Cardiac fibroblast (primary cell): ENCODE measurements at places on chromosomes 6 and 20.
A peak's percentile ranks its signal among the peaks of the same experiment; 100 is the strongest.

DNA sequence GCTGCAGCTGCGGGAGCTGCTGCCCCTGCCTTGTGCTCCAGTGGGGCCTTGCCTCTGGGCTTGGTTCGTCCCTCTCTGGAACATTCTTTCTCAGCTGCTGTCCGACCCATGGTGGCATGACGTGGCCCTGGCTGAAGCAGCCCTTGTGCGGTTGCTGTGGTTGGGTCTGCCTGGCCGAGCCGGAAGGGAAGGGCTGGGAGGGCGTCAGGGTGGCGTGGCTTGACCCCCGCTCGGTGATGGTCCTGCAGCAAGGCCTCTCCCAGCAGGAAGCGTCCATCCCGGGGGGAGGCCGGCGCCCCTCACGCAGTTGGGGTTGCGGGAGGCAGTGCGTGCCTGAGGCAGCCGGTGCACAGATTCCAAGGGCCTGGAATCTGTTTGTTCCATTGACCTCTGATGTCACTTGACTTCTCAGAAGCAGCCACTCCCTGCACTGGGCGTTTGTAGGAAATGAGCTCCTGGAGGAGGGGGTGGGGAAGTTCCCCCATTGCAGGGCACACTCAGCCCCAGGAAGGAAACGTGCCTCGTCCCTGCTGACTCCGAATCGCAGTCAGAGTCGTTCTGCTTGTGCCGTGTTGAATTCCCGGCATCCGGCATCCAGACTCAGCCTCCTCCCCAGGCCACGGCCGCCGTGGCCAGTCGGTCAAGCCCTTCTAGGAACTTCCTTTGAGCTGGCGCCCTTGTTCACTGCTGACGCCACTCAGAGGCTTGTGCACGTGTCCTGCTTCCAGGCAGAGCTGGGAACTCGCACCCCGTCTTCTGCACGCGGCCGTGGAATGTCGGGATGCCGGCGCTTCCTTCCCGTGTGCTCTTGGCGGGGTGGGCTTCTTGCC, 9.7 kb upstream of the TNFRSF6B start:
- DNase-seq, result peak; percentile 92

GRCh38 chr20:19599200-19599599, 158.9 kb upstream of the RIN2 start:
- DNase-seq, result no peak

DNA sequence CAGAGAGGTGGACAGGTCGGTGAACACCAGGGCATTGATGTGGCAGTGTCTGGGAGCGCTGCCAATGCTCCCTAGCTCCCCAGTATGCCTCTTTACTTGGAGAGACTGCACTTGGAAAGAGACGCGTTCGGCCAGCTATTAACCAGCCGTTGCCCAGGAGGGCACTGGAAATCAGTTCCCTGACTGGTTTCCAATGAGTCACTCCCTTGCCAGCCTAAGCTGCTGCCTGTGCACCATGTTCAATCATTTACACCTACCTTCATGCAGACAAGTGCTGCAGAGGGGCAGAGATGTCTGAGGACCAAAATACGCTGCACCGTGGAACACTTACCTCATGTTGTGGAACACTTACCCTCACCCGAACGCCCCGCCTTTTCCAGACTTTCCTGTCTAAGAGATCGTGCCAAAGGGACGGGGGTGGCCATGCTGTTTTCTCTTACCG, 151.6 kb downstream of the SOBP start:
- no peak for DNase-seq

- peak; percentile 74 for DNase-seq
Observed at GRCh38 chr20:7722564-7722963, 217.7 kb downstream of the HAO1 start.
